DND-41 (cell line): ENCODE measurements at places on chromosomes 12 and 14.

DNA sequence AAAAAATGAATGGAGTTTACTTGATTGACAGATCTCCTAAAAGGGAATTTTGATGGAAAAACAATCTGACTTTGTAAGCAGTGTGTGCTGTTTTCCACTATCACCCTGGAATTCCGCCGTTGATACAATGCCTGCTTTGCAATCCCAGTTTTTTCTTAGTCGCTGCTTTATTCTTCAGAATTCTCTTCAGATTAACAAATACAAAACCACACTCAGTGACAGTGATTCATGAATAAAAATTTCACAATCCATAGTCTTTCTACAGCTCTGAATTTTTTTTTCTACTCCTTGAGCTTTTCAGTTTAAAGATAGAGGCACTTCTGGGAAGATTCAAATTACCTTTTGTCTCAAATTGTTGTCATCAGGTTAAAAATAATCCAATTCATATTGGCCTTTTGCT, 44.6 kb upstream of the KITLG start:
- no peak for DNase-seq

DNA sequence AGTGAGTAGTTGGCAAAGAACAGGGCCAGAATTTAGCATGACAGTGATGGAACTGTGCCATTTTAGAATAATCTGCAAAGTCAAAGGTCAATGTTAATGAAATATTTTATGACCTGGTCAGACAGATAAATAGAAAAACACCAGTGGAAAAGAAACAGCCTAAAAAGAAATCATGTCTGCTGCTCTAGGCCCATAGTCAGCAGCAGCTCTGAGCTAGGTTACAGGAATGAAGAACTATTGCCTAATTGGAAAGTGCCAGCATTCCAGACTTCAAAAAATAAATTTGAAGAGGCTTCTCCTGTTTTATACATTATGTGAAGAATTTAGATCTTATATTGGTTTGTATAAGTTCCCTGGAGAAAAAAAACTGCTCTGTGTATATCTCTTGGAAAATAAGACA, 9.8 kb downstream of the NPC2 start:
- no peak for DNase-seq

DNA sequence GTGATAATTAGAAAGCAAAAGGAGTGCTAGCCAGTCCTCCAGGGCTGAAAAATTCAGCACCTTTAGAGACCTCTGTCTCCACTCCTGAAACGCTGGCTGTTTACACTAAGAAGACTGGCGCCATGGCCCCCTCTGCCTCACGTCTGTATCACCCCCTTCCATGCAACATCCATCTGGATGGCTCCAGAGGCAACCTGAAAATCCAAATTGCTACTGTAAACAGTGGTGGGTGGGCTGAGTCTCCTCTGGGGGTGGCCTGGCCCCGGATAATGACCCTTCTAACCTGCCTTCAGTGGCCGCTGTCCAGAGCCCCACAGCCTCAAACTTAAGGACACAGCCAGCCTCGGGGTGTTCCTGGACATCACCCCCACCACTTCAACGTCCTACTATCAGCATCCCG, 1.4 kb downstream of the PRKD1 start:
- no peak for DNase-seq

DNA sequence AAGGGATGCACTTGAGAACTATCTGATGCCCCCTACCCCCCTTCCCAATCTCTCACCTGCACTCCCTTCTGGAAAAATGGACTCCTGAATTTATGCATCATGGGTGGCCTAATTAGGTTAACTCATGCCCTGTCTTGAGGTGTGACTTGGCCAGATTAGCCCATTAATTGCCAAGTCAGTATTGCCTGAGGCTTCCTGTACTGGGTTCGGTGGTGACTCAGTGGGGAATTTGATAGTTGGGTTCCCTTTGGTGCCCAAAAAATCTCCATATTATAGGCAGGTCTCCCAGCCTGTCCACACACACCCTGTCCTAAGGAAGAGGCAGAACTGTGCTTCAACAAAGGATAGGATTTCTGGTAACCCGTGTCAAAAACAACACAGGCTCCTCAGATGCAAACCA, 146.1 kb downstream of the CHST11 start:
- DNase-seq, result no peak

GRCh38 chr14:51954031-51954430, 35.3 kb upstream of the RTRAF start:
- no peak for DNase-seq

- no peak for DNase-seq
These were observed 20.7 kb downstream of the FAIM2 start for GRCh38 chr12:49882851-49883464.

GRCh38 chr14:65287264-65288131, 125.0 kb upstream of the FUT8 start:
- DNase-seq, result peak; percentile 63

DNA sequence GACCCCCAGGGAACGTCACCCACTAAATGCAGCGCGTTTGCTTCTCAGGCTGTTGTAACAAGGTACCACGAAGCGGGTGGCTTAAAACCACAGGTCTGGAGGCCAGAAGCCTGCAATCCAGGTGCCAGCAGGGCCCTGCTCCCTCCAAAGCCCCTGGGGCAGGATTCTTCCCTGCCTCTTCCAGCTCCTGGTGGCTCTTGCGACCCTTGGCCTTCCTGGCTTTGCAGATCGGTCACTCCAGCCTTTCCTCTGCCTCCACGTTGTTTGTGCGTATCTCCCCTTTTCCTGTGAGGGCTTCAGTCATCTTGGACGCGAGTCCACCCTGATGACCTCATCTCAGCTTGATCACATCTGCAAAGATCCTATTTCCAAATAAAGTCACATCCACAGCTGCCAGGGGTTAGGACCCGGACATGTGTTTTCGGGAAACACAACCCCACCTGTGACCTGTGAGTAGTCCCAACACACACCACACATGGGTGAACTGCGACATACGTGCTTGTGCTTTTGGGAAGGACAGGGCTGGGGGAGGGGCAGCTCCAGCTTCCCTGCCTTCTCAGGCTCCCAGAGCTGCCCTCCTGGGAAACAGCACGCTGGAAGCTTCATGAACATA, 114.5 kb upstream of the NCOR2 start:
- DNase-seq, result no peak

DNA sequence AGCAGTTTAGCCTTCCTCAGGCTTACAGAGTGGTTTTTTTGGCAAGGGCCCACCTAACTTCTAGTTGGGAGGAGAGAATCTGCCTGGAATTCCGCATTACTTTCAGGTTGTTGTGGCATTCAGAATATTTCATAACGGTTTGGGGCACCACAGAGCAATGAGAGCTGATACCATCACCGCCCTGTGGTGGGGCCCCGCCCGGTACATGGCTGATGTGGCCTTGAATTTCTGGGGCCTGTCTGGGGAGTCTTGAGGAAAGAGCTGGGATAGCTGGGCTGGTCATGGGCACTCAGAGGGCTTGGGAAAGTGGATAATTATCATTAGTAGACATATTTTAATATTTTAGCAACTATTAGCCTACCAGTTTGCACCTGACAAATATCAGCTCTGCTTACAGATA, 4.2 kb downstream of the TESPA1 start:
- peak; percentile 48 for DNase-seq

DNA sequence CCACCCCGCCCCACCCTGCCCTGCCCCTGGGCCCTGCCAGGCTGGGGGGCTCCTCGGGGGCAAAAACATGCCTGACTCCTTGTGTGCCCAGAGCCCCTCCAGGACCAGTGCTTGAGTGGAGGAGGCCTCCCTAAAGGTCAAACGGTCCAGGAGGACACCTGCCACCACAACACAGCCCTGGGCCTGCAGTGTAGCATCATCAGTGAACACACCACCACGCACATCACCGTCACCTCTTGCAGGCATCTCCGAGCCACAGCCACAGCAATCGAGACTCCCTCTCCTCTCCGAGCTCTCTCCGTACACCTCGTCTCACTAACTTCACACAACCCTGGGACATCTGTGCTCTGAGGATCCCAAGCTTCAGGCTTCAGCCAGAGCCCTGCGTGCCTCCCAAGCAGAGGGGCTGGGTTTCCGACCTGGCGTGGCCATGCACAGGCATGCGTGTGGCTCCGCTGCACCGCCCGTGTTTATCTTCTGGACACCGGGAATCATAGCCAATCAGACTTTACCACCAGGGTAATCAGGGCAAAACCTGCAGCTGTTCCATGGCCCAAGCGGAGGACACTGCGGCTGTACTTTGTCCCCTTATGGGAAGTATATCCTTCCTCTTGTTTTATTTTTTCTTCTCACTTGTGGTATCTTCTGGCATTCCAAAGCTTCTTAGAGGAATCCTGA, 6.2 kb upstream of the DIO3 start:
- DNase-seq, result no peak

- no peak for DNase-seq
These were observed 9.7 kb upstream of the PLBD1 start for GRCh38 chr12:14577344-14577743.

DNA sequence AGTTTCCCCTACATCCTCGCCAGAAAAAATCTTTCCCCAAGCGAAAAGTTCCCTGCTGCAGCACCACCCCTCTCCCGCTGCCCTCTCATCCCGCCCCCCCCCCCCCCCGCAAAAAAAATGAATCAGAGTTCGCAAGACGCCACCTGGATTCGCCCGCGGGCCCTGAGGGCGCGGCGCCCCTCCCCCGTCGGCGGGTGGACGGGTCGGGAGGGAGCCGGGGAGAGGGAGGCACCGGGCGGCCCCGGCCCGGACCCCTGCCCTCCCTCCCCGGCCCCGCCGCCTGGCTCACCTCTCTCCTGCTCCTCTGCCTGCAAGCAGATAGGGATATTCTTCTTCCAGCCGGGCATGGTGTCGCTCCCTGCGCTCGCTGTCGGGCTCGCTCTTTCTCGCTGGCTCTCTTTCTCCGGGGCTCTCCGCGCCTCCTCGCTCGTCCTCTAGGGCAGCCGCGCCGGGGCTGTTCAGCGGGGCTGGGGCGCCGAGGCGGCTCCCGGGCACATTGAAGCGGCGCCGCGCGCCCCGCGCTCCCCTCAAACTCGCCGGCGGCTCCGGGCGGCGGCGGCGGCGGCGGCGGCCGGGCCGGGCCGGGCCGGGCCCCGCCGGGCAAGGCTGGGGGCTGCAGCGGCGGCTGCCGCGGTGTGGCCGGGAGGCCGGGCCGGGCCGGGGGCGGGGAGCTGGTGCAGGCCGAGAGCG, 200.3 kb upstream of the CAND1 start:
- DNase-seq, result peak; percentile 43

GRCh38 chr14:76510181-76510580, 134.2 kb downstream of the ESRRB start:
- no peak for DNase-seq

GRCh38 chr12:93720559-93720958, 43.4 kb downstream of the CRADD start:
- no peak for DNase-seq

- no peak for DNase-seq
These were observed 62.0 kb upstream of the SYT1 start for GRCh38 chr12:78802593-78802992.

DNA sequence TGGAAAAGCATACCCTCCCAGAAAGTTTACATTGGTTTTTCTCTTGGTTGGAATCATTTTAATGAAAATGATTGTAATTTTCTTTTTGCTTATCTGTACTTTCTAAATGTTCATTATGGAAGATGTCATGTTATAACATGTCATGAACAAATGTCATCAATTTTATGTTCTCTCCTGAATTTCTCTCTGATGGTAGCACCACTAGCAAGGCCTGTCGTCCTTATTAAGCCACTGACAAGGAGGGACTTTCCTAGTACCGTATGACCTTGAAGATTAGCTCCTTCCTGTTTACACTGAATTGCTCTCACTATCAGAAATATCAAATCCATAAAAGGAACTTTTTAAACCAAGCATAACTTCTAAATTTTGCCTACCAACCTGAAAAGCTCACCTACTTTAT, 99.0 kb downstream of the ESR2 start:
- DNase-seq, result no peak

DNA sequence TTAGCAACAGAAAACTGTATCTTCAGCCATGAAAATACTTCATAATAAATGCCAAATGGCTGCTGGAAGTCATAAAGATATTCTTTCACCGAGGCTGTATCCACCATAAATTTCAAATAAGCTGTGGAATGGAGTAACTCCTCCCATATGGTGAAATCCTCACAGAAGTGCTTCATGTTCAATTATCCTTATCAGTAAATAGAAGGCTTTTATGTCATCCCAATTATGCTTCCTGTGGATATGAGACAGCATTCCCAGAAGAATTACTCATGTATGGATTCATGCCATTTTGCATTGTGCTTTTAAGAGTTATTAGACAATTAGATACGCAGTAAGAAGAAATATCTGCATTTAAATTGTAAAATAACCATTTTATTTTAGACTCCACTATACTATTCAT, 99.0 kb downstream of the RTN1 start:
- DNase-seq, result no peak

- no peak for DNase-seq
These were observed 73.5 kb downstream of the CCDC88C start for GRCh38 chr14:91344096-91344495.

GRCh38 chr14:52272375-52272774, 4.9 kb downstream of the PTGDR start:
- DNase-seq, result peak; percentile 28

DNA sequence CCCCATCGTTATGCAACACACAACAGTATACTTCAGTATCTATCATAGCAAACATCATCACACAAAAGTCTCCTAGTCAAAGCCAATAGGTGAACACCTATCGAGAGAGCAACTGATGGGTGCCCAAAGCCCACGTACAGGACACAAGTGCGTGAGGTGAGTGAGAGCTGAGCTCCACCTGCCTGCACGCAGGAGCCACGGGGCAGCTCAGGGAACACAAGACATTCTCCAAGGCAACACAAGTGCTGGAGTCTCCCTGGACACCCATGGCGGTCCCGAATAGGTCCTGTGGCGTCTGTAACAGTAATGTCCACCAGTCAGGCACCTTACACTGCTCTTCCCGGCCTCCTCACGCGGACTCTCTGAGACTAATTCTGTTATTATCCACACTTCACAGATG, 44.3 kb downstream of the CDC42BPB start:
- DNase-seq, result no peak

DNA sequence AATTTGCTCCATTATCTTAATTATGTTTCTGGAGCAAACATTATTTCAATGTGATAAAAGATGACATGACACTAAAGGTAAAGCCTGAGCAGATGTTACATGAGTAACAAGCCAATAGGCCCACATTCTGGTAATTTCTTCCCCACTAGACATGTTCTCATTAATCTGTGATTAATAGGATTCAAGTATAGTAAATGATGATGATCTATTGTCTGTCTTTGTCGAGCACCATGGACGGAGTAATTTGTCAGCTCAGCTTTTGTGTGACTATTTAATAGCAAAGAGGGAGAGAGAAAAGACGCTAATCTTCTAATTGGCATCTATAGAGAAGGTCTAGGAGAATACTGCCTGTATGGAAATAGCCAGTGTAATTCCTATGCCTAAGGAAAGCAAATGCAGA, 62.2 kb upstream of the INSM2 start:
- no peak for DNase-seq

GRCh38 chr14:22802860-22803686, 12.2 kb downstream of the SLC7A7 start:
- DNase-seq, result no peak

DNA sequence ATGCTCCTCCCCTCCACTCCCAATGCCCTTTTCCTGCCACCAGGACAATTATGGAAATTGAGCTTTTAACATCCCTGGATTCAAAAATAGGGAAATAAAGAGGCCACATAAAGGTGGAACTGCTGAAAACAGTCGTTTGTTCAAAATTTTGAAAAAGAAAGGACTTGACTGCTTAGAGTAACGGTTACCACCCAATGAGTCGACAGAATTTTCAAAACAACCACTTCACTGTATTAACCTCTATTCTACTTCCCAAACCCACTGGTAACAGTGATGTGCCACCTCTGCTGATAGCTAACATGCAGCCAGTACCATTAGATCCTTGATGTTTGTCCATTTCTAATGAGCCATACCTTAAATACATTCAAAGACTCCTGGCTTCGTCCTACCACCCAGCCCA, 4.9 kb downstream of the ST8SIA1 start:
- no peak for DNase-seq
